ENCODE measurements at places on chromosomes 11 and 22.

GRCh38 chr22:47309946-47310345 is 547.5 kb downstream of the TBC1D22A start:
- no peak for DNase-seq

DNA sequence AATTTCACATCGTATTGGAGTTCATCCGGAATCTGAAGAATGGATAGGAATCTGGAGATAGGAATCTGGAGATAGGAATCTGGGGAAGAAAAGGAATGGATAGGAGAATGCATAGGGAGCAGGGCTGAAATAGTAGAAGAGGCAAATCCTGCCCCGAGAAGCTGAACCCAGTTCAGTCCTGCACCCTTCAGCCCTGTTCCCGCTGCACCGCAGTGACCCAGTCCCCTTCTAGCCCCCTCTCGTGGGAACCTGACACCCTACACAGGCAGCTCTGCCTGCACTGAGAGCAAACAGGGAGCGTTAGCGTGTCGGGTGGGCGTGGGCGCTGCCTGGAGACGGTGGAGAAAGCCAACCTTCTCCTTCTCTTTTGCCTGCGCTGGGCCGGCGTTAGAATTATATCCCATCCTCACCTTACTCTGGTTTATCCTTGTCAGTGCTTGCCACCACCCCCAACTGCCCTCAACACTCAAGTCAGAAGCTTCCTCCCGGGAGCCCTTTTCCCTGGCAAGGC is 1.0 kb upstream of the CCKBR start:
- peak; percentile 35 for DNase-seq

- no peak for DNase-seq
Measured at GRCh38 chr11:64971421-64972233, at the start of gene MAJIN. MAJIN (minus strand) TSS chr11:64972108; CDS start chr11:64959405, 12,703 bp downstream.

- no peak for DNase-seq
Measured at GRCh38 chr11:45141171-45141570, 5.3 kb upstream of the PRDM11 start.

DNA sequence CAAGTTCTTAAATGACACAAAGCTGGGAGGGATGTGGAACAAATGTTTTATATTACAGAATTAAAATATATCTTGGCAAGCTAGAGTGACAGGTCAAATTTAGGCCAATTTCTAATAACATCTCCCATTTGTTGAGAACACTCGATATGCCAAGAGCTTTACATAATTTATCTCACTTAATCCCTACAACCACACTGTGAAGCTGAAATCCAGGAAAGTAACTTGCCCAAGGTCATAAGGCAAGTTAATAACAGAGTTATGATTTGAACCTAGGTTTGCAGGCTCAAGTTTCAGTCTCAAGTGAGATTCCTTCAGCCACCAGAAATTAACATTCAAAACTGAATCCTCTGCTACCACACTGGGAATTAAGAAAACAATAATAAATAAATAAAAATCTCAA is 38.3 kb downstream of the RAB30 start:
- DNase-seq = no peak

GRCh38 chr22:25404928-25405816 is 159.3 kb upstream of the GRK3 start:
- DNase-seq = peak; percentile 80

- DNase-seq = peak; percentile 54
Measured at GRCh38 chr11:58927393-58928106, 11.7 kb upstream of the GLYATL1 start.

DNA sequence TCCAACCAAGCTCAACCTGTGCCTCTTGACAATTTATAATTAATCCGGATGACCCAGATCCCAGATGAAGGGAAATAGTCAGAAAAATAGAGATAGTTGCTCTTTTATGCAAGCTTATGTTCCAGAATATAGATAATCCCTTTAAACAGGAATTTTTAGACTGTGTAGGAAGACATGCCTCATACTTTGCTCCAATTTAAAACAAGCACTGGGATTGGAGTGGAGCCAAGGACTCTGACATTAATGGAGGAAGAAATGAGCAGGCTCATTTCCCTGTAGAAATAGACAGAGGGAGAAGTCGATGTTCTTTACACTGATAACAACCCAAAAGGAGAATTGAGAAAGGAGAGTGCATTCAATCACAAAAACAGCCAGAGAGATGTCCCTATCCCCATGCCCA is 70.1 kb upstream of the LRRC55 start:
- DNase-seq = no peak

DNA sequence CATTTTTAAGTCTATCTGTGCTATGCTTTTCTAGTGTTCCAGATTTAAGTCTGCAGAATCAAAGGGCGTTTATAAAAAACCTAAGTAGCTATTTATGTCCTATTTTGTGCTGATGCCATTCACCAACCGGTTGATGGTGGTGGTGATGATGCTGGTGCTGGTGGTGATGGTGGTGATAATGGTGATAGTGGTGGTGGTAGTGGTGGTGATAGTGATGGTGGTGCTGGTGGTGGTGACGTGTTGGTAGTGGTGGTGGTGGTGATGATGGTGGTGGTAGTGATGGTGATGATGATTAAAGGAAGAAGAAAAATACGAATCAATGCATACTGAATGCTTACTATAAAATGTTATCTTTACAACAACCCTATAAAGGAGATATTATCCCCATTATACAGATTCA is 178.2 kb downstream of the OPCML start:
- DNase-seq = no peak

DNA sequence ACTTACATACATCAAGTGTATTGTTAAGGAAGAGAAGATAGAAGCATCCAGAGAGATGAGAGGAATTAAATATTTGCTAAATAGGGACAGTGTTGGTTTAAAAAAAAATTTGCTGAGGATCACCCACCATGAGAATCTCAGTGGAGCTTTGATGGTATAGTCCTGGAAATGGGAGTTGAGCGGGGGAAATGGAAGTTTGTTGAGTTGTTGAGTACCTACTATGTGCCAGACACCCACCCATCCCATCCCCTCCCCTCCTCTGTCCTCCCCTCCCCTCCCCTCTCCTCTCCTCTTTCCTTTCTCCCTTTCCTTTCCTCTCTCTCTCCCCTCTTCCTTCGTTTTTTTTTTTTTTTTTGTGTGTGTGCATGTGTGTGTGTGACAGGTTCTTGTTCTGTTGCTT is 4.7 kb upstream of the MFRP start:
- no peak for DNase-seq

All from WERI-Rb-1 (cell line).